ENCODE measurements at places on chromosomes 3 and 15.

- no peak for DNase-seq
Observed at GRCh38 chr3:184355261-184356040, 6.0 kb downstream of the CLCN2 start.

DNA sequence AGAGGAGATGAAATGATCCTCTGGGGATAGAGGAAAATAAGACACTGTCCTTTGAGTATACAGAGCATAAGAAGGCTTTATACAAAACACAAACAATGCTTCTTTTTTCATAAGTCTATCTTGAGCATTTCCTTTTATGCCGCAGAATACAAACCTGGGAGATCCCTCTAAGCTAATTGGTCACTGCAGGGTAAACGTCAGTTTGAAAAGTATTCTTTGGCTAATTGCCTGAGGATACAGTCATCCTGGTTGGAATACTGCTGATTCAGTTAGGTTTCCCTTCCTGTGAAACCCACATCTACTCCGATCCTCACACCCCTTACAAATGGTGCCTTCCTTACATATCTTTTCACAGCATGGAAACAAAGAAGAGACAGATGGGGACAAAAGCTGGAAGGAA is 10.6 kb downstream of the WNT5A start:
- DNase-seq: peak; percentile 81

DNA sequence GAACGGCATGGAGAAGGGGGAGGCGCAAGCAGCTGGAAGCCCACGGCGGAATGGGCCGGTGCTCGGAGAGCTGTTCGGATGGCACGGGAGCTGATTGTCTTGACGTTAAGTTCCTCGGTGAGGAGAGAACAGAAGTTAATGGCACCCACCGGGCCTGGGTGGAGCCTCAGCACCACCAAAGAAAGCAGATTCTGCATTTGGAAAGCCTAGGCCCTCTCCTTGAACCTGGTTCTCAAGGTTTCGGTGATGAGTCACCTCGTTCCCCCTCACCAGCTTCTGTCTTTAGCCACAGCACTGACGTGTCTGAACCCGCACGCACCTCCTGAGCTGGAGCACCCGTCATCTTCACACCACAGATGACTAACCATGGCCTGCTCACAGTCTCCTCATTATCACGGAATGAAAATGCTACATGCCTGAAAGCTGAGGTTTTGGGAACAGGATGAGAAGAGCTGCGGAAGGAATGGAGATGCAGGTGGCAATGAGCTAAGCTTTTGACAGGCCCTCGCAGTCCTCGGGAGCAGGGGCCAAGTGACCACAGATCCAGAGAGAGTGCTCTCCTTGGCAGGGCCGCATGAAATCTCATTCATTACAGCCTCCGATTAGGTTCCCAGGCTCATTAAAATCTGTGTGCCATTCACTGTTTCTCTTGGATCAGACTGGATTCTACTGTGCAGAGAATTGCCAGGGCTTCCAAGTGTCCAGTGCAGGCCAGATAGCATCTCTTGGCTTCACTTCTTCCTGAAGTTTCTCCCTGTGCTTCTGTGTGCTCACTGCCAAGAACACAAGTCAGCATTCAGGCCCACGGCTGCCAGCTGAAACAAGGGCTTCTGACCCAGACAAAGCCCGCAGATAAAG is 96.3 kb upstream of the DLG1 start:
- no peak for DNase-seq

- DNase-seq: peak; percentile 36
Observed at GRCh38 chr15:73924171-73924921, 1.9 kb upstream of the LOXL1 start.

DNA sequence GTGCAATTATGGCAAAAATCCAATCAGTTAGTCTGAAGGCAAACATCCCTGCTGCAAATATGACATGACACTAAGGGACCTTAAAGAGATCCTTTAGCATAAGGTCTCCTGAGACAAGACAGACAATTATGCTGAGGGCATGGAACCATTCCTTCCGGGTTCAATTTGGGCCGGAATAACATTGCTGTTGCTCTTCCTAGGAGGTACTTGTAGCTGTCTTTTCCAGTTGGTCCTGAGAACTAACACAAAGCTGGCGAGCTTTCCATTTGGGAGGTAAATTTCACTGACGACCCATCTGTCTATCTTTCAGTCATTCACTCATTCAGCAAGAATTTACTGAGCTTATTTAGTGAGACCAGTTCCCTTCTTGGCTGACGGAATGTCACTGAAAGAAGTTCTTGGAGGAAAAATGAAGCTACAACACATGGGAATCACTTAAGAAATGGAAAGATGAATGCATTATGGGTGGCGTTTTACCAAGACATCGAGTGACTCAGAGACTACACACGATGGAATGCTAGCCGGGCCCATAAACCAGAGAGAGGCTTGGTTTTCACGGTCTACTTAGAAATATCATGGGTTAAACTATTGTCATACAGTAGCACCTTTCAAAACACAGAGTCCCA is 215.5 kb downstream of the PDZRN3 start:
- no peak for DNase-seq

GRCh38 chr3:48301800-48302166 is 31.7 kb downstream of the SPINK8 start:
- DNase-seq: peak; percentile 20

- no peak for DNase-seq
Observed at GRCh38 chr3:54941690-54942362, 14.0 kb upstream of the LRTM1 start.

- DNase-seq: no peak
Observed at GRCh38 chr3:44179246-44179645, 62.4 kb upstream of the TOPAZ1 start.

GRCh38 chr3:157122832-157123427 is 37.0 kb downstream of the CCNL1 start:
- no peak for DNase-seq

GRCh38 chr3:60657972-60658371 is 593.3 kb downstream of the FHIT start:
- DNase-seq: no peak

- DNase-seq: no peak
Observed at GRCh38 chr3:101512396-101512645, 691 bp downstream of the SENP7 start.

DNA sequence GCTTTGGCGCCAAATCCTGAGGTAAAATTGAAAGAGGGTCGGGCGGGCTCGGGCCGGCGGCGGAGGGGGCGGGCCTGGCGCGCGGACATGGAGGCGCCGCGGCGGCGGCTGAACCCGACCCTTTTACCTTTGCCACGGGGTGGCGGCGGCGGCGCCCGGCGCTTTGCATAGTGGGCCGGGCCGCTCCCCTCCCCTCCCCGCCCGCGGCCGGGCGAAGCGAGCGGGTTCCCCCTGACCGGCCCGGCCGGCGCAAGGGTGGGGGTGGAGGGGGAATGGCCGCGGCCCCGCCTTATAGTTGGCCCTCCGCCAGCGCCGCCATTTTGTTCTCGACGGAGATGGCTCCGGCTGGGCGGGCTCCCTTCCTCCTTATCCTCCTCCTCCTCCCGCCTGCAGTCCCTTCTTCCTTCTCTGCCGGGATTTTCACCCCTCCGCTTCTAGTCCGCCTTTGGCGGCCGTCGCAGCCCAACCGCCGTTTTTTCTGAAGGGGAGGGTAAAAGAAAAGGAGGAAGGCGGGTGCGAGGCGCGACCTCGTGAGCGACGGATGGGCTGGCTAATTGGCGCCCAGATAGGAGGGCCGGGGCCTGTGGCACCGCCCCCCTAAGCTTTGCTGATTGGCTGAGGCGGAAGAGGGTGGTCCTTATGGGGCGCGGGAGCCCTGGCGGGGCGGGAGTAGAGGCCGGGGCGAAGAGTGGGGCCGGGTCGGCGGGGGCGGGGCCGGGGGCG is 664 bp downstream of the NR2C2 start:
- peak; percentile 92 for DNase-seq

- DNase-seq: no peak
Observed at GRCh38 chr3:67700596-67700995, 46.2 kb upstream of the SUCLG2 start.

DNA sequence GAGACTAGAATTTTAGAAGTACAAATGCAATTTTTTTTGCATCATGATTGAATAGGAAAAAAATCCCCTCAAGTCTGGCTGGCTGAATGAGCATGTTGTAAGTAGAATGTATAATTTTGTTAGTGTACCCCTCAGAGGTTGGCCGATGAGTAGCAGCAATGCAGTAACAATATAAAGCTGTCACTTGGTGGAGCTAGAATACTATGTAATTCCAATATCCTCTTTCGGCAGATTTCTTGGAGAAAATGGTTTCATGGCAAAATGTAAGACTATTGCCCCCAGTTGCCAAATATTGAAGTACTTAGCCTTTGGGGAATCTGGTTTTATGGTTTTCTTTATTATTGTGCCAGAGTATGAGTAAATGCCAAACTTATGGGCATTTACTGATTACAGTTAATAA is 39.8 kb upstream of the SGO1 start:
- DNase-seq: peak; percentile 12

DNA sequence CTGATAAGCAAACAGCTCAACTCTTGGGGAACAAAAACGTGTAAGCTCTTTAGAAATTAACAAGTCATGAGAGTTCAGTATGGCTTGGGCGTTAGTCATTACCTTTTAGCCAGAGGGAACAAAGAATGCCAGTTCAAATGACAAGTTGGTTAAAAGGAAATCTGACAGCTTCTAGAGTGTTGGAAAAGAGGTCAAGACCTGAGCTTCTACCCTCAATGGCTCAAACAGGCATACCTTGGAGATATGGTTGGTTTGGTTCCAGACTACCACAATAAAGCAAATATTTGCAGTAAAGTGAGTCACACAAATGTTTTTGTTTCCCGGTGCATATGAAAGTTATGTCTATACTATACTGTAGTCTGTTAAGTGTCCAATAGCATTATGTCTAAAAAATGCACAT is 136.1 kb downstream of the CACNA1D start:
- no peak for DNase-seq

DNA sequence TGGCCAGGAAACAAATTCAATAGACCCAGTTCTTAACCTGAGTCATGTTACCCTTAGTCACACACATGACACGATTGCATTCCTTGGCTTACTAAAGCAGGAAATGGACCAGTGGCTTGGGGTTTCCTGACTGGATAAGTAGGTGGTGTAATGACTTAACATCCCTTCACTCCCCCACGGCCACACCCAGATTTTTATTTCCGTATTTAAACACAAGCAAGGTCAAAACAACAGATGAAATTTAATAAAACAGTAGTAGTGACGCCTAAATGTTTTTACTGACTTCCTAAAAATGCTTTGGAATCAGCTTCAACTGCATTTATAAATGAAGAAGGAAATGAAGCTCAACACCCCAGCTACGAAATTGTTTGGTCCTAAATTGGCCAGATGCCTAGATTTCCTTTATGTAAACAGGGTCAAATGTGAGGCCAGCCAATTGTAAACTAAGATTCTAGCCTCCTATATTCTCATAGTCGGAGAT is 324.3 kb downstream of the CHST2 start:
- DNase-seq: peak; percentile 96

- DNase-seq: peak; percentile 70
Observed at GRCh38 chr3:134904776-134905646, 110.0 kb downstream of the EPHB1 start.

GRCh38 chr15:78018946-78019644 is 58.4 kb downstream of the TBC1D2B start:
- no peak for DNase-seq

DNA sequence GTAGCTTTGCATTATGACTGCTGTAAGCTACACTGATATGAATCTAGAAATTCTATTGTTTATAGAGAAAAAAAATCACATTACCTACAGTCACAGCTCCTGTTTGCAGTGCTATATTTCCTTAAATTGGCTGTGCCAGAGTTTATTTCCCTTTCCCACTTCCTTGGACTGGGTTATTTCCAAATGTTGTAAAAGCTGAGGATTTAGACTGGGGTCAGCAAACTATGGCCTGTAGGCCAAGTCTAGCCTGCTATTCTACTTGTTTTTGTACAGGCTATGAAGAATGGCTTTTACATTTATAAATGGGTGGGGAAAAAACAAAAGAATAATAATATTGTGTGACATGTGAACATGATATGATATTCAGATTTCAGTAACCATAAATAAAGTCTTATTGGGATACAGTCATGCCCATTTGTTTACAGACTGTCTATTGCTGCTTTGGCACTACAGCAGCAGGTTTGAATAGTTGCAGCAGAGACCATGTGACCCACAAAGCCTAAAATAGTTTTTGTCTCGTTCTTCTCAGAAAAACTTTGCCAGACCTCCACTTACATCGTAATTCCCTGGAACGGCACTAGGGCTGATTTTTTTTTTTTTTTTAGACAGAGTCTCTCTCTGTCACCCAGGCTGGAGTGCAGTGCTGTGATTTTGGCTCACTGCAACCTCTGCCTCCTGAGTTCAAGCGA is 7.8 kb downstream of the GLDN start:
- no peak for DNase-seq

GRCh38 chr15:28990390-28990789 is 104.6 kb downstream of the APBA2 start:
- DNase-seq: no peak

DNA sequence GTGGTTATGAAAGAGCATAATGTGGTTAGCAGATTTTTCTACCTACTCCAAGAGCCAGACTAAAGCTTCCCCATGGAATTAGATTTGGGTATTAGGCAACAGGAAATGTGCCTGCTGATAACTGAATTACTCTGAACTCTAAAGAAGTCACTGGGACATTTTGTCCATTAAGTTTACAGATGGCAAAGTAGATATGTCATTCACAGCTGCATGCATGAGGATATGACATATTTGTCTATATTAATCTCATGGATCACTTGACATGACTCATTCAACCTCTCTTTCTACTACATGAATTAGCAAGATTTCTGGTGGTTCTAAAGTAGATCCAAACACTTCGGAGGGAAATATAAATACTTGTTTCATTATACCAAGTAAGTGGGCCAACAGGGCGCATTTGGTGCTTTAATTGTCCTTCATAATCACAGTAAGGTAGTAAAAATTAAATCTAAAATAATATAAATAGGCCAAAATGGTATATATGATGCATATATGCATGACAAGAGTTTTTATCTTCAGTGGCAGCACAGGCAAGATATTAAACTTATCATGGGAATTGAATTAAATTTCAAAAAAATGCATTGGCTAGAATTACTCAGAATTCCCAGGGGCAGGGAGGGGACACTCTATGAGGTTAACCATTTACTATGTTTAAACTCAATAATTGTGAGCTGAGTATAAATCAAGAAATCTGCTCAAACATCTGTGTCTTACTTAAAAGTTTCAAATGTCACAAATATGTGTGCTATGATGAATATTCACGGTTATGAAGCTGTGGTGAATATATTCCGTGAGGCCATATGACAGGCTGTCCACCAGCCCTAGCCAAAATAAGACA is 365.3 kb upstream of the KCNMB2 start:
- DNase-seq: peak; percentile 15

DNA sequence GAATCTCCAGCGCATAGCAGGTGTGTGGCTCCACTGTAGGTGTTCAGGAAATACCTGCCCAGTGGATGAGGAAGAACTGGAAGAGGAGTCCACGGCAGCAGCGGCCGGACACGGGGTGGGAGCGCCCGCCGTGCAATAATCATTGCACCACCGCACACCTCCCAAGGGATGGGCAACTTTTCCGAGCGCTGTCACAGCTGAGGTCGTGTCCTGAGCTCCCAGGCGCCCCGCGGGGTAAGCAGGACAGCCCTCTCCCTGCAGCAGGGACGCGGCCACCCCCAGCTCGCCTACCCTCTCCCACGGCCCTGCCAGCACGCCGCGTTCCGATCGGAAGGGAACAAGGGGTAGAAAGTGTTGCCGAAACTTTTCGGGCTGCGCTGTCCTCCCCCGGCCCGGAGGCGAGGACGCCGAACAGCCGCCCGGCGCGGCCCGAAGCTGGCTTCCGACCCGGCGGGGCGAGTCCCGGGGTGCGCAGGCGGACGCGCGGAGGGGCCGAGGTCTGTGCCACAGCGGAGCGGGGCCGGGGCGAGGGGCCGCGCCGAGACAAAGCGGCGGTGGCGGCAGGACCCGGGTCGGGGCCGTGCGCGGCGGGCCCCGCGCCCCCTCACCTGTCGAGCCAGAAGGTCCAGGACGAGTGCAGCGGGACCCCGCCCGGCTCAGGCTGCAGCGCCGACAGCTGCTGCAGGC is 475 bp downstream of the EIF4E3 start:
- DNase-seq: no peak
